ENCODE measurements at places on chromosomes 5 and 9.

DNA sequence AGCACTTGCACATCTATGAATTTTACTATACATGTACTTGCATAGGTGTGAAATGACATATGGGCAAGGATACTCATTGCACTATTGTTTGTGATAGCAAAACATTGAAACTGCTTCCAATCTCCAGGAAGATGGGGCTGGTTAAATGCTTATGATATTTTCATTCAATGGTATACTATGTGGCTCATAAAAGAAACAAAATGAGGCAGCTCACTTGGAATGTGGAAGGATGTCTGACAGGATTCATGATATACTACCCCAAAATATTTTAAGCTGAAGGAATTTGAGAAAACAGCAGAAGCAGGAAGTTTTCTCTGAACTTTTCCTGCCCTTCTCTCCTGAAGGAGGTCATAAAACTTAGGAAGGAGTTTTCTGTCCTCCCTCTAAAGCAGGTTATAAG lies 99.6 kb upstream of the CAST start:
- DNase-seq: no peak

GRCh38 chr5:16542236-16542635 lies 74.6 kb downstream of the RETREG1 start:
- DNase-seq: no peak

GRCh38 chr9:98288881-98289280 lies 33.4 kb upstream of the TBC1D2 start:
- DNase-seq: no peak

- DNase-seq: no peak
These were observed 3.2 kb downstream of the WDR5 start for GRCh38 chr9:134139081-134139480.

DNA sequence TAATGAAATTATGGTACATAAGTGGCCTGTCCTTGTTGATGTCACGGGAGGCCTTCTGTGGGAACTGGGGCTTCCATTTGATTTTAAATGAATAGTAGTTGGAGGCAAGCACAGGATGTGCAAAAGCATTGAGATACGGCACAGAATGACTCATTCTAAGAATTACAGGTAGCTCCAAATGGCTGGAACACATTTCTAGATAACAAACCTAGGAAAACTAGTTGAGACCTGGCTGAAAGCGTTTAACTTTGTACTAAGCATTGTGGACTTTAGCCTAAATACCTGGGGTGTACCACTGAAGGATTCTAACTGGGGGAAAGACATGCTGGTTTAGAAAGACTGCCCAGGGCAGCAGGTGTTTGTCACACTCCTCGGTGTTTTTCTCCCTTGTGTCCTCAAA lies 9.4 kb downstream of the SKP2 start:
- no peak for DNase-seq

GRCh38 chr5:78526049-78526525 lies 122.5 kb downstream of the LHFPL2 start:
- DNase-seq: no peak

GRCh38 chr5:158013303-158013702 lies 154.4 kb upstream of the CLINT1 start:
- no peak for DNase-seq

DNA sequence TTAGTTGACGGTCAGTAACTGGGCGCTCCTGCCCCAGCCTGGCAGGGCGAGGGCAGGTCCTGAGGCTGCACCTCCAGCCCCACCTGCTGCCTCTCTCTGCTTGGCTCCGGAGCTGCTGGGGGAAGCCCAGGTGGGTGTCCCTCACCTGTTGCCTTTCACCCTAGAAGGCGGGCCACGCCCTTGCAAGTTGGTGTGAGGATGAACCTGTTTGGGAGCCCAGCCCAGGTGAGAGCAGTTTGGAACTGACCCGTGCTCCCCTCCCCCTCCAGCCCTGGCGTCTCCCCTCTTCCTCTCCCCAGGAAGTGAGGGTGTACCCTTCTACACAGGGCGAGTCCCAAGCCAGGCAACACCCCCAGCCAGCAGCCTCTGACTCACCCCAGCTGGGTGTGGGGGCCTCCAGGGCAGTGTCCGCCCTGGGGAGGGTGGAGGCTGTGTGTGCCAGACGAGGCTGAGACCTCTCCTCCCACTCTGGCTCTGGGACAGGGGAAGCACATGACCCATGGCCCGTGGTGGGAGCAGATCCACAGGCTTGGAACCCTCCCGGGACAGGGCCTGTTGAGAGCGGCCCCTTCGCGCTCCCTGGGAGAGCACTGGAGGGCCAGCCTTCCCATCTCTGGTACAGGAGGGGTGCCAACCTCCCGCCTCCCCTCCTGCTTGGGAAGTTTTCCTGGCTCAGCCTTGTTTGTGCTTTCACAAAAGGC lies 10.4 kb downstream of the LRRC8A start:
- peak; percentile 43 for DNase-seq

DNA sequence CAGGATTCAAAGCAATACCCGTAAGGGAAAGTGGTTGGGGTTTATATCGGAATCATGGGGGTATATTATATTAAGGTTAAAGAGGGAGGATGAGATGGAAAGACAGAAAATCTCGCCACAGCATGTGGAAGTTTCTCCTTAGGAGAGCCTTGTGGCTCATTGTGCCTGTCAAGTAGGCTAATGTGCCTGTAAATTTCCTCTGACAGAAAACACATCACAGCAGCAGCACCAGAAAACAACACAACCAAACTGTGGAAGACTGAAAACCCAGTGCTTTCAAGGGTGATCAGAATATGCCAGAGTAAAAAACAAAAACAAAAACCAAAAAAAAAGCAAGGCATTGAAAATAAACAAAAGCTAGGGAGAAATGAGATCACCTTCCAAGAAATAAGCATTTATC lies 11.3 kb upstream of the MAN2A1 start:
- DNase-seq: no peak

DNA sequence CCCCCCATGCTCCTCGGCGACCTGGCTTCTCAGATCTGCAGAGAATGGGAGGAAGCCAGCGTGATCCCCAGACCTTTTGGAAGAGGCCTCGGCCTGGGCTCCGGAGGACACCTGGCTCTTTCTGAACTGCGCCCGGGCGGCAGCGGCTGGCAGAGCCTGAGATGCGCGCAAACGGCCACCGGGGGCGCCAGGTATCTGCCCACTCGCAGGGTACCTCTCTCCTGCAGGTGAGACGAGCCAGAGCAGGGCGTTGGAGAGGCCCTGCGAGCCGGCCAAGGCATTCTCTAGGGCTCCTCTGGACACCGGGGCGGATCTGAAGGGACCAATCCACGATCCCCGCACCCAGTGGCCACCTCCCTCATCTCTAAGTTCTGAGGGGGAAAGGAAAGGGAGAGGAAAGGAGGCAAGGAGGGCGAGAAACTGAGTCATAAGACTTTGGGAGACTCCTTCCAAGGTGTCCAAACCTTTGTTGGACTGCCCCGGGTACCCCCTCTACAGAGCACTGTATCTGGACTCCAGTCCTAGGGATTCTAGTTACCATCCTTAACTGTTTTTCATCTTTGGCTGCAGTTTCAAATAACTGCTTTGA lies 55.0 kb upstream of the SLC46A2 start:
- no peak for DNase-seq

DNA sequence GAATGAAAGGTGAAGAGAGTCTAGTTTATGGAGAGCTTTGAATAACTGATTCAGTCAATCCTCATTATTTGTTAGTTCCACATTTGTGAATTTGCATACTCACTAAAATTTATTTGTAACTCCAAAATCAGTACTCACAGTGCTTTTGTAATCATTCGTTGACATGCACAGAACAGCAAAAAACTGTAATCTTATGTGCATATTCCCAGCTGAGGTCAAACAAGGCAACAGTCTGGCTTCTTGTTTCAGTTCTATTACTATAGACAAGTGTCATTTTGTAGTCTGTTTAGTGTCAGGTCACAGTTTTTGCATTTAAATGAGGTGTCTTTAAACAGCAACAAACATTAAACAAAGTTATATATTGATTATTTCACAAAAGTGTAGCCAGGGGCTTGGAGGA lies 142.5 kb downstream of the RNF180 start:
- no peak for DNase-seq

DNA sequence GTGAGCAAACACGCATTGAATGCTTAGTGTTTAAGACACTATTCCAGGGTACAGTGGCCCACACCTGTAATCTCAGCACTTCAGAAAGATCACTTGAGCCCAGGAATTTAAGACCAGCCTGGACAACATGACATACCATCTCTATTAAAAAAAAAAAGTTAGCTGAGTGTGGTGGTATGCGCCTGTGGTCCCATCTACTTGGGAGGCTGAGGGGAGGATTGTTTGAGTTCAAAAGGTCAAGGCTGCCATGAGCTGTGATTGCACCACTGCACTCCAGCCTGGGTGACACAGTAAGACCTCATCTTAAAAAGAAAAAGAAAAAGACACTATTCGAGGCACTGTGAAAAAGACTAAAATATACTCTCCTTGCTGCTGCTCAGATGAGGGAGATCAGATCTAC lies 240.7 kb downstream of the NR3C1 start:
- no peak for DNase-seq

DNA sequence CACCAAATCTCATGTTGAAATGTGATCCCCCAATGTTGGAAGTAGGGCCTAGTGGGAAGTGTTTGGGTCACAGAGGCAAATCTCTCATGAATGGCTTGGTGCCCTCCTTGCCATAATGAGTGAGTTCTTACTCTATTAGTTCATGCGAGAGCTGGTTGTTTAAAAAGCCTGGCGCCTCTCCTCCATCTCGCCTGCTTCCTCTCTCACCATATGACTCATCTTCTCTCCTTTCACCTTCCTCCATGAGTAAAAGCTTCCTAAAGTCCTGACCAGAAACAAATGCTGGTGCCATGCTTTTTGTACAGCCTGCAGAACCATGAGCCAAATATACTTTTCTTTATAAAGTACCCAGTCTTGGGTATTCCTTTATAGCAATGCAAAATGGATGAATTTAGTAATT lies 20.9 kb upstream of the ARHGAP26 start:
- DNase-seq: no peak

DNA sequence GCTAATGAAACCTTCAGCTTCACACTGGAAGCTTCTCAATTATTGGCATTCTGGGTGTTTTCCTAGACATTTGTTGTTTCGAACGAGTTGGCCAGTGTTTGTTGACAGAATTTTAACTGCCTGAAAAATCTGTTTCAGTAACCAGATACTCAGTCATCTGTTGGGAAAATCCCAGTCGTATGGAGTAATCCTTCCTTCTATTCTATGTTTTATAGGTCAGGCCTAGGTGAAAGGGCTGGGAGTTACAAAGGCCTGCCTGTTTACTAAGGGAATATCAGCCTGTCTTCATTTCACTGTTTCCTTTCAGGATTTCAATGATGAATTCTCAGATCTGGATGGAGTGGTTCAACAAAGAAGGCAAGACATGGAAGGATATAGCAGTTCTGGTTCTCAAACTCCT lies 59.9 kb downstream of the GRAMD2B start:
- no peak for DNase-seq

GRCh38 chr5:90558344-90559192 lies at the start of gene ADGRV1:
ADGRV1 (plus strand) TSS chr5:90558797; CDS start chr5:90558896, 99 bp downstream.
- DNase-seq: no peak

- peak; percentile 24 for DNase-seq
These were observed 24.2 kb downstream of the PCDHGC5 start for GRCh38 chr5:141512911-141513626.

Data from CD4-positive, alpha-beta T cell treated with Interleukin-12 subunit alpha and Interleukin-12 subunit beta, for 1 hour (primary cell).